ENCODE measurements at places on chromosomes 1 and 21.

DNA sequence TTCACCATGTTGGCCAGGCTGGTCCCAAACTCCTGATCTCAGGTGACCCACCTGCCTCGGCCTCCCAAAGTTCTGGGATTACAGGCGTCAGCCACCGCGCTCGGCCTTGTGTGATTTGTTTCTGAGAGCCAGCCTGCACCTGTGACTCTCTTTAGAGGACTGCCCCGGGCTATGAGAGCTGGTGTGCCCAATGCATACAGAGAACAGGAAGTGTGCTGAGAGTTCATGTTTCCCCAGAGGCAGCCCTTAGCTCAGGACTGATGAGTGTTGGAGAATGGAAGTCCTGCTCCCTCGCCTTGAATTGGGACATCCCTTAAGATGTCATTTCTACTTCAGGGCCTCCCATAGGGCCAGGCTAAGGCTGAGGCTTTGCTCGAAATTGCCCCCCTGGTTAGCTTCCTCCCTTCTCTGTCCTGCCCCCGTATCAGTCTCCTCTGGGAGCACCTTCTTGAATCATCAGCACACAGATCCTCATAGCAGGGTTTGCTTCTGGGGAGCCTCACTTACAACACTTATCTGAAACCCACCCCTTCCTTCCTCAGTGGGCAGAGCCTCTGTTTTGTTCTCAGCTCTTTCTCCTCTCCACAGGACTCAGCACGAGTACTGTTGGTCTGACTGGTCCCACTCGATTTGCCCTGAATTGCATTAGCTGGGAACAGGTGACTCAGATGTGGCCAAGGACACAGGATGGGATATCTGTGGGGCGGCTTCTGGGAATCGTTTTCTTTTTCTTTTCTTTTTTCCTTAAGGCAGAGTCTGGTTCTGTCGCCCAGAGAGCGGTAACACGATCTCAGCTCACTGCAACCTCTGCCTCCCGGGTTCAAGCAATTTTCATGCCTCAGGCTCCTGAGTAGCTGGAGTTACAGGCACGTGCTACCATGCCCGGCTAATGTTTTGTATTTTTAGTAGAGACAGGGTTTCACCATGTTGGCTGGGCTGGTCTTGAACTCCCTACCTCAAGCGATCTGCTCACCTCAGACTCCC lies 80.1 kb downstream of the UBIAD1 start:
- DNase-seq = peak; percentile 31

DNA sequence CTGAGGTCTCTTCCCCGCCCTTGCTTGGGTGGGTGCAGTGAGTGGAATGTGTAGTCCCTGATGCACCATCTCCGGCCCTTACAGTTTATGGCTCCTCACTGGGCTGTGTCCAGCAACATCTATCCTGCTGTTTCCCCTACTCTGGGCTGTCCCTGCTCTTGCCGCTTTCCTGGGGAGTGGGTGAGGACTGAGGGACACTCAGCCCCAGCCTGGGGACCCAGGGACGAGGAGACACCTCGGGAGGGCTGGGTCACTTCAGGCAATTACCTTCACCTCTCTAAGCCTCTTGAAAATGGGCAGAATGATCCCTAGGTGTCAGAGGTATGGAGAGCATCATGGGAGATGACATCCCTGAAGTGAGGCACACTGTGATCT lies 13.6 kb upstream of the LRP8 start:
- DNase-seq = no peak

DNA sequence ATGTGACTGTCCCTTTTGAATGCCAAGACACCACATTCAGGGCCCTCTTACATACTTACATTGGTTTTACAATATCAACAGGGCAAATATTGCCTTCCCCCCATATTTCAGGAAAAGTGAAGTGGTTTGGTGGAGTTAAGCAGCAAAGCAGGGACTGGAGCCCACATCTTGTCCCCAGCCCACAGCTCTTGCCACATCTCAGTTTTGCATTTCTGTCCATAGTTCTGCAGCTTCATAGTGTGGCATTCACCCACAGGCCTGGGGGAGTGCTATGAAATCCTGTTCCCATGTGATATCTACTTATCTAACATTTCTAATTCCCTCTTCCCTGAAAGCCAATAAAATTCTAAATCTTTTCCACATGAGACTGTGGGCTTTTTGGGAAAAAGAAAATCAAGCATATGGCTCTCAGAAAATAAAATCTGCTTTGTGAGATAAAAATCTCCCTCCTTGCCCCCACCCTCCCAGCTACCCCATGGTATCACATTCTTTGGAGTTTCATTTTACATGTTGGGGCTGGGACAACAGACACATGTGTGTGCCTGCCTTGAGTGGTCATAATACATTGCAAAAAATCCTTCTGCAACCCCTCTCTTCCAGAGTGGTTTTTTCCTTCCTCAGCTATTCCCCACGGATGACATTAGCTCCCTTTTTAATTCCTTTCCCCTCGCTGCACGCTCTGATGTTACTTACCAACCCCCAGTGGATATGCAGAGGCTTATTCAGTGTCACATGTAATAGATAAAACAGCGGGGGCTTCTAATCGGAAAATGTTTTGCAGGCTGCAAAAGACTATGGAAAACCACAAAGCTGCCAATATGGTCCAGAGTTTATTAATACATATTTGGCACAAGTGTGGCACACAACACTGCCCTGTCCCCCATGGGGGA lies 20.5 kb upstream of the CD2 start:
- no peak for DNase-seq

DNA sequence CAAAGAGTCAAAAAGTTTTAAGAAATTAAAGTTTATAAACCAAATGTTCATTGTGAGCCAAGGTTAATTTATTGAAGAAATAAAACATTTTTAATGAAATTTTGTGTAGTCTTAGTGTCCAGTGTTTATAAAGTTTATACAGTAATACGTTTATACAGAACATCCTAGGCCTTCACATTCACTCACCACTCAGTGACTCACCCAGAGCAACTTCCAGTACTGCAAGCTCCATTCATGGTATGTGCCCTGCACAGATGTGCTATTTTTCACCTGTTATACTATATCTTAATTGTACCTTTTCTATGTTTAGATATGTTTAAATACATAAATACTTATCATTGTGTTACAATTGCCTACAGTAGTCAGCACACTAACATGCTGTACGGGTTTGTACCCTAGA lies 33.6 kb downstream of the TYW3 start:
- no peak for DNase-seq

DNA sequence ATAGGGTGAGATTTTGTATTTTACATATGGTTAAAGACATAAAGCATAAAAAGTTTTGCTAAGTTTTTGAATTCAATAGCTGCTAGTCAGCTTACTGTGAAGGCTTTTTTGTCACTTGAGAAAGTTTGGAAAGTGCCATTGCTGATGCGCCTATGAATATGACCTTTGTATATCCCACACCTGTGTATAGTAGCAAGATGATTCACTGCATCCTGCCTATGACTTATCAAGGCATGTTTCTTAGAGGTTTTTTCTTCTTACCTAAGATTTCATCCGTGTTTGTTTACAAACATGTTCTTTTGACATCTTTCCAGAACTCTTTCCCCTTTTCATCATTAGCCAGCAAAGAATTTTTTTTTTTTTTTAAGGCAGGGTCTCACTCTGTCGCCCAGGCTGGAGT lies 51.5 kb downstream of the PRKAA2 start:
- DNase-seq = no peak

DNA sequence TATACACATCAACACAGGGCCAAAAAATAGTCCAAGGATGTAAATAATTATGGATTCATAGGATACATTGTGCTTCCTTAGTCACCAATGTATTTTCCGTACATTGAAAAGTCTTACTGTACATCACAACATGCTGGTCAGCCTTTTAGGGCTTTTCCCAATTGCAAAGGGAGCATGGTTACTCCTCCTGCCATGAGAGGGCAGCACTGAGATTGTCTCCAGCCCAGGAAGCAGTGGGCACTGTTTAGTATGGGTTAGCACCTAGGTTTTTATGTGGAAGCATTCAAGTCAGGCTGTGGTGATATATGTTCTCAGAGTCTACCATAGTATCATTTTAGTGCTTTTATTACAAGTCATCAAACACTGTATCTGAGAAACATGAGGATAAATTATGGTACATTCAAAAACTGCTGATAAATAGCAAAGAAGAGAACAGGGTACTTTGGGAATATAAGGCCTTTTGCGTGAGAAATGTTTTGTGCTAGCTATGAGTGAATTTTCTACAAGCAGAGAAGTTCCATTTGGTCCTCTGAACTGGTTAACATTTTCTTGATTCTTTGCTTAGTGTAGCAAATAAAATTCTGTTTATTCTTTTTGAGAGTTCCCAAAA lies 34.0 kb downstream of the ST6GALNAC5 start:
- DNase-seq = no peak

GRCh38 chr1:228876187-228876586 lies 140.9 kb downstream of the RHOU start:
- no peak for DNase-seq

GRCh38 chr1:211710566-211711314 lies 35.3 kb upstream of the NEK2 start:
- no peak for DNase-seq

GRCh38 chr1:177907000-177907399 lies 62.9 kb downstream of the SEC16B start:
- DNase-seq = no peak

DNA sequence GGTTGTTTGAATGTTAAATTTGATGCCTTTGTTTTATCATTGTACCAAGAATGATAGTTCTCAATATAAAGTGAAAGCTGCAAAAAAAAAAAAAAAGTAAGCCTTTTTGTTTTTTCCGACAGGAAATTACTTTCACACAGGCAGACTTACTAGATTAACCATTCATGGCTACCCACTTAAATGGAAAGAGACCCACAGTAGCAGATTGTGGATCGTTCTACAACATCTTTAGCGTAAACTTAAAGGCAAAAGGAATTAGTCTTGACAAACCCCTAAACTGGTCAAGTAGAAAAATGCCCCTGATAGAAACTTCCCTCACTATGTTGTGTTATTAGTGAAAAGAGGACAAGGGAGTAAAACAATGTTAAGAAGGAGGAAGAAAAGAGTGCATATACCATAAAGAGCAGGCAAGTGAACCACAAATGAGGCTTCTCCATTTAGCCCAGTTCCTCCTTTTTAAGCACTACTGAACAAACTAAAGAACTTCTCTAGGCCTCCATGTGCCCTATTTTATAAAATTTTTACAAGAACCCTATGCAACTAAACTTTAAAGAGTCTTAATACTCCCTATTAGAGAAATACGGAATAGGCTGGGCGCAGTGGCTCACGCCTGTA lies 1560.3 kb downstream of the MRPL39 start:
- no peak for DNase-seq

DNA sequence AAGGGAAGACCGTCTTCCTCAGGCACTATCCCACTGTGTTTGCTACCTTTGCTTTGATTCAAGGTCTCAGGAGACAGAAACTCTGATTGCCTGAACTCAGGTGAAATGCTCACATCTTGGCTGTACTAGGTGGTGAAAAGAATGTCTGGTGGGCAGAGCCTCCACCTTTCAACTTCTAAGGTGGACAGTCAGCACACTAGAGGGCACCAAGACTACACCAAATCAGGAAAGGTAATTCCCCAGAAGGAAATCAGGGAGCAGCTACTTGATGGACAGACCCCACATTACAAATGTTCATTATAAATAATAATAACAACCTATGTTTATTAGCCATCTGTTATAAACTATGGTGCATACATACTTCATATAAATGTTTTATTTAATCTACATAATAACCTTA lies 220.9 kb downstream of the ATG4C start:
- no peak for DNase-seq

GRCh38 chr1:56506951-56507491 lies 72.3 kb downstream of the PLPP3 start:
- DNase-seq = no peak

- peak; percentile 76 for DNase-seq
Measured at GRCh38 chr1:145858238-145858900, 512 bp downstream of the PIAS3 start.

DNA sequence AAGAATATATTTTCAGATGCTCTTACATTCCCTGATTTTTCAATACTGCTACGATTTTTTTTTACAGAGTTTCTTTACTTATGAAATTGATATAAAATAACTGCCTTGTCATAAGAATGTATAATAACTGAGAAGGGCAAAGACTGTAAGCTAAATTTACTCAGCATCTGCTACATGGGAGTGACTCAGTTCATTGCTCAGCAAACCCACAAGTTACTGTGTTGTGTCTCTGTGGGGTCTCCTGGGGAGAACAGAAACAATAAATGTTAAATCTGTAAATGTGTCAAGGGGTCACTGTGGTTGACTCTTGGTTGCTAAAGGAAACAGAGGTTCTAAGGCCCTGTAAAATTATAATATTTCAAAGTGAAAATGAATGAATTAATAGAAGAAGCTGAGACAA lies 210.3 kb upstream of the CACYBP start:
- DNase-seq = no peak

Data from DMS79 treated with DMSO at 0.1 percent for 48 hours (cell line).